Regular cardiac myocyte (primary cell): ENCODE measurements at places on chromosomes 13 and 19. TPM values are rescaled to one million over a fixed set of nuclear protein-coding genes. Genes with fewer than 3 reads are reported as not detected.

Gene TIMM44
- 43.4 and 55.2 TPM in 2 replicates for total RNA-seq

Gene KLK3
- total RNA-seq = not detected in 2 replicates

Gene KLC3
- under 0.01 and 0.19 TPM in 2 replicates for total RNA-seq

Gene ZNF548
- total RNA-seq = 17.3 and 38.6 TPM in 2 replicates

Gene KIR3DL2
- total RNA-seq = not detected in 2 replicates

Gene ANGPTL8
- not detected in 2 replicates for total RNA-seq
